ENCODE measurements at places on chromosomes 11 and 22. TPM values are rescaled to one million over a fixed set of nuclear protein-coding genes. Genes with fewer than 3 reads are reported as not detected.

PDXP gene
- 41.0 TPM for total RNA-seq

DNA sequence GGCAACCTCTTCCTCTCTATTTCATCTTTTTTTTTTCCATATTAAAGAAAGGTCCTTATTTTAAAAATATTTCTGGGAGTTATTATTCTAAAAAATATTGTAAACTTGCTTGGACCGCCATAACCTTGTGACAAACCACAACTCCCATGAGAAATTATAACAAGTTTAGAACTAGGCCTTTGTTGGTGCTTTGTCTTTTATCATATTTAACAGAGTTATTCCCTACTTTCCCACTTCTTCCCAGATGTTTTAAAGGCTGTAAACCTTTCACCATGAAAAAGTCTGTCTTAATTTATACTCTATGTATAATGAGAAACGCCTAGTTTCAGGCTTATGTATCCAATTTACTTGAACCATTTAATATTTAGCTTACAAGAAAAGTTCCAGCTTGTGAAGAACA lies 3.7 kb downstream of the CTSC start:
- H3K27me3 ChIP-seq = no peaks in the 10 kb centered on the region
- peaks cover 5% of the 10 kb centered on the region for H3K4me1 ChIP-seq

MMP12 gene
- not detected for total RNA-seq

ZBTB16 gene
- total RNA-seq = not detected

PHLDA2 gene
- 42.8 TPM for total RNA-seq

DNA sequence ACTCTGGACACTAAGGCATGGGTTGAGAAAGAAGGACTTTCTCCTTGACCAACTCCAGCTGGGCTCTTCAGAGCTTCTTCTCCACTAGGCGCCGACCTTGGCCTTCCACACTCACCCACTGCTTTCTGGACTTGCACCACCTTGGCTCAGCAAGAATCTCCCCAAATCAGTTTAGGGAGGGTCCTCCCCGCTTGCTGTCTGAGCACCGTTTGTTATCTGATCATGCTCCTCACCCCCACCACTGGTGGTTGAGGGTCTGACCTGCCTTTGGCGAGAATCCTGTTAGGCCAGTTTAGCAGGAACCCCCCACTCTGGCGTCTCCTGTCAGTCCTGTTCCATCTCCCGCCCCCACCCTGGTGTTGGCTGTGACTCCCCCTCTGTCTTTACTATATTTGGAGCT lies 10.4 kb downstream of the APOL2 start:
- H3K4me1 ChIP-seq = no peaks in the 10 kb centered on the region
- peaks cover 53% of the 10 kb centered on the region for H3K36me3 ChIP-seq
- H3K27me3 ChIP-seq = no peaks in the 10 kb centered on the region
- H3K27ac ChIP-seq = no peak overlapping the region

SLC22A8 gene
- total RNA-seq = not detected

DNA sequence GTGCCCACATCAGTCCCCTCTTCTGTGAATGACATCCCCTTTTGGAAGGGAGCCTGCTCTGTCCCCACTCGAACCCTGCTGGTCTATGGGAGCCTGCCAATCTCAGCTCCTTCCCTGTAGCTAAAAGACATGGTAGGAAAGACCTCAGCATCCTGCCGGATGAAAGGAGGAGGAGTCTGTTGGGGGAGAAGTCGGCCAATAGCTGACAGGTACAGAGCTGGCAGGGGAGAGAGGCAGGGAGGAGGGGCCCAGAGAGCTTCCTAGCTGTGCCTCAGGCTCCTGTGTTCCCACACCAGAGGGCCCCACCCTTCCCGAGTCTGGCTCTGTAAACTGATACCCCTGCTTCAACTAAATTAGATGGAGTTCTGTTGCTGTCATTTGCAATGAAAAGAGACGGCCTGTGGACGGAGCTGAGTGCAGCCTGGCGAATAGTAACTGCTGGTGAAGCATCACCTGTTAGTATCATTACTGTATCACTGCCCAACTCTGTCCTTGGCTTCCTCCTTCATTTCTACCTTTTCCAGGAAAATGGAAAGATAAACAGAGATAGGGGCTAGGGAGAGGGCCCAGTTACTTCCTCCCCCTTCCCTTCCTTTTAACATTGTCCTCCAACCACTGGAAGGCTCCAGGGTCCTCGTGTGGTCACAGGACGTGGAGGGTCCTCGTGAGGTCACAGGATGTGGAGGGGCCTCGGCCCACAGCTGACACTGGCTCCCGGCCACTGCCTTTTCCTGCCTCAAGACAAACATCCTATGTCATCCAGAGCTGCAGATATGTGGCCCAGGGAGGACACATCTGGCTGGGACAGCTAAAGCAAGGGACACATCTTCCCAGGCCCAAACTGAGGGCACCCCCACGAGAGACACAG lies 15.1 kb downstream of the FXYD6 start:
- H3K36me3 ChIP-seq = no peaks in the 10 kb centered on the region
- H3K27ac ChIP-seq = no peak overlapping the region
- DNase-seq = peak; percentile 96

DNA sequence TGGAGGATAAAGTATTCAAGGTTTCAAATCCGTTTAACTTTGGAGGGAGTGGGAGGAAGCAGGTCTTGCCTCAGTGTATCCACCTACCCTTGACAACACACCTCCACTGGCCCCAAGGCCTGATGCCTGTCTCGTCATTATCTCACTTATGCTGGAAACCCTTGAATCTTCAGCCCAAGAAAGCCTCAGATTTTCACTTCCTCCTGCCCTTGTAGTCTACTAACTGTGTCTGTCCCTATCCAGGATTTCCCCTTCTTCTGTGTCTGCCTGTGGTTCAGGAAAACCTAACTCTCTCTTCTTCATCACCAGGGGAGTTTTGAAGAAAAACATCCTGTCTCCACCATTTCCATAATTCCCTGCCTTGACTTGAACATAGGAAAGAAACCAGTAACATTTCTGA lies 56.1 kb downstream of the SYT9 start:
- H3K36me3 ChIP-seq = no peaks in the 10 kb centered on the region
- no peaks in the 10 kb centered on the region for H3K27me3 ChIP-seq
- no peaks in the 10 kb centered on the region for H3K4me1 ChIP-seq
- DNase-seq = no peak

VPREB1 gene
- total RNA-seq = not detected

WNT7B gene
- 0.09 TPM for total RNA-seq

DNA sequence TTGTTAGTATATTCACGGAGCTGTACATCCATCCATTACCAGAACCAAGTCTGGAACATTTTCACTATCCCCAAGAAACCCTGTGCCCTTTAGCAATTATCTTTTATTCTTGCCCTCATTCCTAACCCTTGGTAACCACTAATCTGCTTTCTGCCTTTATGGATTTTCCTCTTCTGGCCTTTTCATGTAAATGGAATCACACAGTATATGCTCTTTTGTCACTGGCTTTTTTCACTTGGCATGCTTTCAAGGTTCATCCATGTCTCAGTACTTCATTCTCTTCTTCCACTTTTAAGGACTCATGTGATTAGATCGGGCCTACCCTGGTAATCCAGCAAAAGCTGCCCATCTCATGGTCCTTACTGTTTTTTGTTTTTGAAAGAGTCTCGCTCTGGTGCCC lies 11.0 kb upstream of the ZBTB44 start:
- H3K4me1 ChIP-seq = no peaks in the 10 kb centered on the region
- no peak for DNase-seq
- H3K27ac ChIP-seq = no peak overlapping the region
- H3K4me3 ChIP-seq = no peak overlapping the region
- H3K27me3 ChIP-seq = no peaks in the 10 kb centered on the region
- peaks cover 4% of the 10 kb centered on the region for H3K36me3 ChIP-seq

DNA sequence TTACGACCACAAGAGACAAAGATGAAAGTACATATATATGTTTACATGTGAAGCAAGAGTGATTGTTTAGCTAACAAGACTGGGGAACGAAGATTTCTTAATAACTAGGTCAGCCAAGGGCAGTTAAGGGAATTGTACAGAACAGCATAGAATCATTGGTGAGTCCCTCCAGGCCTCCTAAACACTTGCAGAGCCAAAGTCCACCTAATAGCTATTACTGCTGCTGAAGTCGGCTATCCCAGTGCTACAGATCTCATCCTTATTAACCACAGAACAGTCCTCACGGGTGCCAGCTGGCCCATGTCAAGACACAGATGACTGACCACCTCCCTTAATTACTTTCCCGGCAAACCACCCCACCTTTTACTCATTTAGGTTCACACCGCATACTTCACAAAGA lies 68.5 kb upstream of the OPCML start:
- no peak overlapping the region for H3K27ac ChIP-seq
- no peaks in the 10 kb centered on the region for H3K36me3 ChIP-seq

DNA sequence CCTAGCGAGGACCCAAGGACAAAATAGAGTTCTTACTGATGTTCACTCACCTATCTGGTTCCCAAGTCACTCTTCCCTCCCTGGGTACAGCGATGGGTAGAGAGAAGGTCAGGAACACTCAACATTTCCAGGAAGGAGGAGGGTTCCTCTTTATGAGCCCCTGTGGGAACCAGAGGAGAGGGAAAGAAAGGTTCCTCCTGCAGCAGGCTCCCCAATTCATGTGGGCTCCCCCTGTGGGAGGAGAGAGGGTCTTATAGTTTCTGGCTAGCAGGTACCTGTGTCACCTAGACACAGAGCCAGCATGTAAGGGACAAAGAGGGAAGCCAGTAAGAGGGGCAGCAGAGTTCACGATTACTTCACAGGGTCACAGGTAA lies 93.5 kb downstream of the DBX1 start:
- peaks cover 56% of the 10 kb centered on the region for H3K36me3 ChIP-seq
- peaks cover 8% of the 10 kb centered on the region for H3K4me1 ChIP-seq
- H3K27me3 ChIP-seq = no peaks in the 10 kb centered on the region
- H3K27ac ChIP-seq = no peak overlapping the region
- DNase-seq = no peak

LMNTD2 gene
- total RNA-seq = 4.7 TPM

DNA sequence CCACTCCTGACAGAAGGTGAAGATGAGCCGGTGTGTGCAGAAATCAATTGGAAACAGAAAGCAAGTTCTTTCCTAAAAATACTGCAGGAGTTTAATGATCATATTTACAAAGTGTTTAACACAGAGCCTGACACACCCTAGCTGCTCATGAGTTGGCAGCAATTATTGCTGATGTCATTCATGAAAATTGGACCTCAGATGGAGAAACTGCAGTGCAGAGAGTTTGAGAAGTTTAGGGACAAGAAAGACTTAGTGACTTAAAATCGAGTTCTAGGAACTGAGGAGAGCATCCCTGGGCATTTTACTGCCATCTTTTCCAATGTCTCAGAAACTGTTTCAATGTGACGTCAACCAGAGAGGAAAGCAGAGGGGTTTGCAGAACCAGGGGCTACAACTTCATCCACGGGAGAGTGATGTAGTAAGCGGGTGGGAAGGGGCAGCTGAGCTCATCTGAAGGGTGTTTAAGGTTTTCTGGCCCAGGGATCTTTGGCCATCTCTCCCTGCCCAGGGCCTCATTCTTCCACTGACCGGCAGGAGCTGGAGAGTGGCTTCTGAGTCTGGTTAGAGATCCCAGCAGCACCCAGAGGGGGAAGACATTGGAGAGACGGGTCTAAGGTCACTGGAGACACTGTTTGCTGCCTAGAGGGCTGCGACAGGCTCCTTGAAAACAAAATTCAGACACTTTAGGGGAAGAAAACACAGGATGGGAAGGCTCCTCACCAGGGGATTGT lies 21.1 kb upstream of the IGLL5 start:
- H3K27me3 ChIP-seq = peaks cover 5% of the 10 kb centered on the region
- H3K36me3 ChIP-seq = no peaks in the 10 kb centered on the region
- H3K4me1 ChIP-seq = no peaks in the 10 kb centered on the region
- no peak overlapping the region for H3K27ac ChIP-seq

- no peak overlapping the region for H3K4me3 ChIP-seq
- peaks cover 8% of the 10 kb centered on the region for H3K27me3 ChIP-seq
- no peaks in the 10 kb centered on the region for H3K4me1 ChIP-seq
- H3K27ac ChIP-seq = no peak overlapping the region
- no peak for DNase-seq
These were observed 2.6 kb upstream of the GNAZ start for GRCh38 chr22:23067691-23068090.

- DNase-seq = peak; percentile 63
- H3K27ac ChIP-seq = no peak overlapping the region
- peak overlapping the region; percentile 32 for H3K4me3 ChIP-seq
- no peaks in the 10 kb centered on the region for H3K4me1 ChIP-seq
These were observed 2.3 kb upstream of the DUSP8 start for GRCh38 chr11:1574238-1574932.

YAP1 gene
- total RNA-seq = 124 TPM

SCN3B gene
- 0.64 TPM for total RNA-seq

NCAPD3 gene
- total RNA-seq = 52.2 TPM

Measured in H9 (cell line).